COLO829 (cell line): ENCODE measurements at places on chromosomes 7 and 10.

GRCh38 chr10:4240608-4241197 lies 455.7 kb upstream of the KLF6 start:
- DNase-seq, result no peak

- DNase-seq, result peak; percentile 50
Observed at GRCh38 chr7:39504963-39505362, 61.2 kb upstream of the YAE1 start.

- DNase-seq, result peak; percentile 81
Observed at GRCh38 chr10:97861097-97861750, 11.6 kb downstream of the GOLGA7B start.

DNA sequence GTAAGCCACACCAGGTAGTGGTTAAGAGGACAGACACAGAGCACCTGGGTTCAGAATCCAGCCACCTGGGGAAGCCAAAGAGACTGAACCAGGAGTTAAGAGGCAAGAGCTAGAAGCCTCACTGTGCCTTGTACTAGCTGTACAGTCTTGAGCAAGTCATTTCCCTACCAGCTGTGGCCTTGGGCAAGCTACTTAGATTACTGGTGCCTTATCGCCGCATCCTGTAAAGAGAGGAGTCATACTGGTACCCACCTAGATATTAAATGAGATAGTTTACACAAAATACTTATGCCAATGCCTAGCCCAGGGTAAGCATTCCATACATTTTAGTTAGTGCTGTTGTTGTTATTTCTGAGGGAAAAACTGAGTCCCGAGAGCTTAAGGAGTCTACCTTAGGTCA lies 47.7 kb downstream of the HABP2 start:
- DNase-seq, result no peak

DNA sequence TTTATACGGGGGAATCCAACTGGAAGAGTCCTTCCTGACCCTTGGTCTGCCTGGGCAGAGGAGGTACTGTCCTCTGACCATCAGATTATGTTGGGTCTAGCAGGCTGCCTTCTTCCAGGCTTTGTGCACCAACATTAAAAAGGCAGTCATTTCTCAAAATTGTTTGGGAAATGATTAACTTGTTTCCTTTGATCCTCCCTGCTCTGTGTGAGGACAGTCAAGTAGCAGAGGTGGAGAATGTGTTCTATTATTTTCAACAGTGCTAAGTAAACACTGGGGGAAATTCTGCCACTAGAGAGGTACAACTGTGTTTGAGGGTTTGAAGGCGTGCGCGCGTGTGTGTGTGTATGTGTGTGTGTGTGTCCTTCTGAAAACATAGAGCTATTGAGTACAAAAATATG lies 20.6 kb downstream of the ACSL5 start:
- no peak for DNase-seq

GRCh38 chr7:102404005-102404861 lies 8.1 kb downstream of the PRKRIP1 start:
- peak; percentile 57 for DNase-seq

DNA sequence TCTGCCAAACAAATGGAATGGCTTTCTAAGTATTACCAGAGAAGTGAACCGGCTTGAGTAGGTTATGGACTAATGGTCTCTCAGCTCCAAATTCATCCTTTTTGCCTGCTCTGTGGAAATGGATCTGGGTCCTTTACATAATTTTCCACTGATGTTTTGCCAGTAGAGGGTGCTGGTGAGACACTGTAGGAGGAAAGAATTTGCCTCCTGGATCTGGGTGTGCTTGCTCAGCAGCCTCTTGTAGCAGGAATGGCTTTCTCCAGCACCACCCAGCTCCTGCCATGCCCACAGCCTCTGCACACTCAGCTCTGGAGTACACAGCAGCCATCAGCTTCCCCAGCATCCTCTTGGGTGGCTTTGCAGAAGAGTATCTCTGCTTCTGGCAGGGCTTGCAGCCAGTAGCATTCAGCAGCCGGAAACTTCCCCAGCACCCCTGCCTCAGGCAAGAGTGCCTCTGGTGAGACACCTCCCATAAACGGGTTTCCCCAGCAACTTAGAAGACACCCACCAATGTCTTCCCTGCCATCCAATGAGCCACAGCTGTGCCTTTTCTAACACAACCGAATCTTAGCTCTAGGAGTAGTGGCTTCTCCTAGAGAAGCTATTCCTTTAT lies 235.0 kb upstream of the PLPP4 start:
- DNase-seq, result peak; percentile 28

DNA sequence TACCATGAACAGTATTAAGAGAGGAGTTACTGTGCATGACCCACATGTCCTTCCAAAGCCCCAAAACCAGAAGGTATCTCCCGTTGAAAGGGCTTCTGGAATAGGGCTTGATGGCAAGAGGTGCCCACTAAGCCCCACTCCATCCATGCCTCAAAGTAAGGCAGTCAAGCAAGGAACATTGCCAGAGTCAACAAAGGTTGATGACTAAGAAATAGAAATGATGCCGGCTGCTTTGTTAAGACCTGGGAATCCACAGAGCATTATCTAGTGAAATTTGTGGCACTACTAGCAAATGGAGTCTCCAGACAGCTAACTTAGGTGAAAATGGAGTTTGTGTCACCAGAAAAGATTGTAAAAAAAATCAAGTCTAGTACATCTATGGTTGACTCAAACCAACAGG lies 6.2 kb downstream of the SFR1 start:
- DNase-seq, result no peak

- no peak for DNase-seq
Observed at GRCh38 chr10:997266-998022, 9.2 kb downstream of the GTPBP4 start.

DNA sequence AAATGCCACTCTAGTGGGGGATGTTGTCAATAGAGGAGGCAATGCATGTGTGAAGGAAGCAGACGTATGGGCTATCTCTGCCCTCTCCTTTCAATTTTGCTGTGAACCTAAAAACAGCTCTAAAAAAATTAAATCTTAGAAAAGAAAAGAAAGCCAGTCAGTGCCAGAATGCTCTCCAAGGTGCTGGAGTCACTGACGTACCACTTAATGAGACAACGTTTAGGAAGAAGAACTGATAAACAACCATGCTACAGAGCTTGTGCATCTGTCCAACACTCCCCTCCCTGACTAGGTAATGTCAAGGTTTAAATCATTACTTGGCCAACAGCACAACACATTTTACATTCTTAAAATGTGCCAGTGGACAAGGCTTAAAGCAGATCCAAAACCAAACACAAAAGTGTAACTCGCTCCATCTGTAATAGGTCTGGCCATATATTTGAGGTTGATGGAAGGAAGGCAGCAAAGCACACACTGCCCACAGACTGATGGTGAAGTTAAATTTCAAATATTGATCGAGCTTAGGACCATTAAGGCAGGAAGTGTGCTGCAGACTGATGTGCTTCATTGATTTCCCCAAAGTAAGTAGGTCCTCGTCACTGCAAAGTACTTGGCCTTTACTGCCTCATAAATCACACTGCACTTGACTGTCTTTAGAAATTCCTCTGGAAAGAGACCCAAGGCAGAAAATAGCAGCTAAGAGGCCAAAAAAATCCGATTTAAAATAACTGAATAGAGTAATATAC lies 15.5 kb downstream of the ARMH3 start:
- no peak for DNase-seq

- DNase-seq, result no peak
Observed at GRCh38 chr7:73918926-73919693, 58.2 kb downstream of the TMEM270 start.

DNA sequence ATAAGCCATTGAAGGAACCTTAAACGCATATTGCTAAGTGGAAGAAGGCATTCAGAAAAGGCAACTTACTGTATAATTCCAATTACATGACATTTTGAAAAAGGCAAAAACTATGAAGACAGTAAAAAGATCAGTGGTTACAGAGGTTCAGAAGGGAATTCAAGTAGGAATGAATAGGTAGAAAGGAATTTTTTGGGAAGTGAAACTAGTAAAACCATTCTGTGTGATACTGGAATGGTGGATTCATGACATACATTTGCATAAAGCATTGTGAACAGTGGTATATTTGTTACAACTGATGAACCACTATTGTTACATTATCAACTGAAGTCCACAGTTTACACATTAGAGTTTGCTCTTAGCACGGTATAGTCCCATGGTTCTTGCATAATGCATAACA lies 114.2 kb upstream of the GPR22 start:
- DNase-seq, result peak; percentile 45

DNA sequence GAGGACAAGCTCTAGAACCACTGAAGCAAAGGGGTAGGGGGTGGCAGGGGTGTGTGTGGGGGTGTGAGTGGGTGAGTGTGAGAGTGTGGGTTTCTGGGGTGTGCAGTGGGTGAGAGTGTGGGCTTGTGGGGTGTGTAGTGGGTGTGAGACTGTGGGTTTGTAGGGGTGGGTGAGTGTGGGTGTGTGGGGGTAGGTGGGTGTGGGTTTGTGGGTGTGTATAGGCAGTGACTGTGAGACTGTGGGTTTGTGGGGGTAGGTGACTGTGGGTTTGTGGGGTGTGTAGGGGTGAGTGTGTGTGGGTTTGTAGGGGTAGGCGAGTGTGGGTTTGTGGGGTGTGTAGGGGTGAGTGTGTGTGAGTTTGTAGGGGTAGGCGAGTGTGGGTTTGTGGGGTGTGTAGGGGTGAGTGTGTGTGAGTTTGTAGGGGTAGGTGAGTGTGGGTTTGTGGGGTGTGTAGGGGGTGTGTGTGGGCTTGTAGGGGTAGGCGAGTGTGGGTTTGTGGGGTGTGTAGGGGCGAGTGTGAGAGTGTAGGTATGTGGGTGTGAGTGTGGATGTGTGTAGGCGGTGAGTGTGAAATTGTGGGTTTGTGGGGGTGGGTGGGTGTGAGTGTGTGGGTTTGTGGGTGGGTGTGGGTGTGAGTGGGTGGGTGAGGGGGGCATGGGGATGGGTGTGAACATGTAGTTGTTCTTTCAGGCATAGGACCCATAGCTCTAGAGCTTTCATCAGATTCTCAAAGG lies 8.8 kb downstream of the NOS3 start:
- no peak for DNase-seq

- DNase-seq, result no peak
Observed at GRCh38 chr7:57425969-57426628, 23.9 kb upstream of the ZNF716 start.

DNA sequence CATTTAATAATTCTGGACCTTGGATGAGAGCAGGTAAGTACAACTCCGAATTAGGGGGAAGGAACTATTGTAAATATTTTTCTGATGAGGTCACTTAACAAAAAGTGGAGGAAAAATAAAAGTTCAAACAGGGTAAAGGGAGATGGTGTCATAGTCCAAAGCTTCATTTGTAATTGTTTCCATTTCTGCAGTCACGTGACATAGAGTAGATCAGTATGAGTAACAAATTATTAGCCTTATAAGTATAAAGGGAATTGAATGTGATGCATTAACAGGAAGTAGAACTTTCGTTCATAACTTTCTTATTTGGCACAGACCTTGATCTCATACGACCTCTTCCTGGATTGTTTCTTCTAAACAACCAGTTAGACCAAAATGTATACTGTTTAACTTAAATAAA lies 347.2 kb upstream of the TPK1 start:
- DNase-seq, result no peak
